Stimulated activated CD8-positive, alpha-beta memory T cell treated with anti-CD3 and anti-CD28 coated beads, Interleukin-7, amount 100 ng/mL, for 48 hours (primary cell): ENCODE measurements at places on chromosomes 1 and 21.

DNA sequence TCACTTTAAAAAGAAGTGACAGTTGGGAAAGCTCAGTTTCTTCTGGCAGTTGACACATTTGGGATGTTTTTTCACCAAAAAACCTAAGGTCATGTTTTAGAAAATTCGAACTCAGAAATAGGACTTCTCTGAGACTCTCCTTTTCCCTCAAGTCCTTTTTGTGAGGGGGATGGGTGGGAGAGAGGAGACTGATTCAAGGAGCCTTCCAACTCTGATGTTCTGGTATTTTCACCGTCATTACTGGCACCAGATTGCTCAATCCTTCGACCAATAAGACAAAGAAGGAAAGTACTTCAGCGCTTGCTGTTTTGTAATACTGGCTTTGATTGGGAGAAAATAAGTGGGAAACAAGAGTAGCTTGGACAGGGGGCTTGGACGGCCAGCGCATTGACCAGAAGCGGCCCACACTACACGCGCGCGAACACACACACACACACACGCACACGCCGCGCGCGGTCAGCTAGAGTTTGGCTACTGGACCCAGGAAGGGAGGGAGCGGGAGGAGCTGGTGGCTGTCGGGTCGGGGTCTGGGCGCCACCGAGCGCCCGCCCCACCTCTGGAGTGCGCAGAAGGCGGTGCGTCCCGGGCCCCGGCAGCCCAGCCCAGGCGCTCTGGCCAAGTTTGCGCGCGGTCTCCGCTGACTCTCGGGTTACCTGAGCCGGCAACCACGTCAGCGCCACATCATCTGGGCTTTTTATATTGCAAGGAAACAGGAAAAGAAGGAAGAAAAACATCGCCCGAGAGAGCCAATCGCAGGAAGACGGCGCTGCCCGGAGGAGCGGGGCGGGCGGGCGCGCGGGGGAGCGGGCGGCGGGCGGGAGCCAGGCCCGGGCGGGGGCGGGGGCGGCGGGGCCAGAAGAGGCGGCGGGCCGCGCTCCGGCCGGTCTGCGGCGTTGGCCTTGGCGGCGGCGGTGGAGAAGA, at the start of gene KCNK1:
Gene KCNK1, plus strand, starts transcription at position 855 of the 921 bp plus-strand sequence. Its CDS starts 66 bp downstream, at position 921.
- DNase-seq: no peak

GRCh38 chr1:153202006-153202405, 1.2 kb upstream of the LELP1 start:
- DNase-seq: no peak

- DNase-seq: no peak
These were observed 142.3 kb downstream of the PLXNA2 start for GRCh38 chr1:208101661-208102431.

- no peak for DNase-seq
These were observed at the start of gene CRP for GRCh38 chr1:159714529-159714928. Gene CRP, minus strand, starts transcription at chr1:159714589. Its CDS starts 104 bp downstream, at chr1:159714485.

DNA sequence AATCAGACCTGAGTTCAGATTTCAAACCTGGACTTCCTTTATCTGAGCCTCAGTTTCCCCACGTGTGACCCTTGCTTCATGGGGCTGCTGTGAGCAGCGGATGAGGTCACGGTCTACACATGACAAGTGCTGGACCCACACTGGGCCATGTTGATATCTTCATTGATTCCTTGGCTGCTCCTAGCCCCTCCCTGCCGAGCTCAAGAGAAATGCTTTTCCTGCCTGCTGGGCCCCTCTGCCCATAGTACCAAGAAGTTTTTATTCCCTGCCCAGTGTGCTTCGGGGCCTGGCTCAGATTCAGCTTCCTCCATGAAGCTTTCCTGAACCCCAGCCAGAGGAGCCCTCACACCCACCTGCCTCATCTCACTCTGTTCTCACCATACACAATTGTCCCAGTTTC, 181.6 kb downstream of the PTPRU start:
- DNase-seq: no peak

DNA sequence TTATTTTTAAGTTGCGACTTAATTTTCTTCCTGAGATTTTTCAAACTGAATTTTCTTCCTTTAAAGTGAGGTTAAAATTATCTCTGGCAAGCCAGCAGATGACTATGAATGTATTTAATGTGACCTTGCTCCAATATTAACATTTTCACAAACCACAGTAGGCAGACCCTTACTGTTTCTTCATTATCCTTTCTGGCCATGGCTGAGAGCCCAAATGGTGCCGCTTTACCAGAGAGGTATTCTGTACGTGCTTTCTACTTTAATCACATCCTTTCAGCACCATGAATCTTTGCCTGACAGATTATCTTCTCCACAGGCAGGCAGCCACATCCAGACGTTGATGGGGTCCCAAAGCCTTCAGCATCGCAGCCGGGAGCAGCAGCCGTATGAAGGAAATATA, 129.6 kb downstream of the LRRC40 start:
- no peak for DNase-seq

- DNase-seq: peak; percentile 35
These were observed 15.2 kb downstream of the BCAN start for GRCh38 chr1:156656806-156657740.

DNA sequence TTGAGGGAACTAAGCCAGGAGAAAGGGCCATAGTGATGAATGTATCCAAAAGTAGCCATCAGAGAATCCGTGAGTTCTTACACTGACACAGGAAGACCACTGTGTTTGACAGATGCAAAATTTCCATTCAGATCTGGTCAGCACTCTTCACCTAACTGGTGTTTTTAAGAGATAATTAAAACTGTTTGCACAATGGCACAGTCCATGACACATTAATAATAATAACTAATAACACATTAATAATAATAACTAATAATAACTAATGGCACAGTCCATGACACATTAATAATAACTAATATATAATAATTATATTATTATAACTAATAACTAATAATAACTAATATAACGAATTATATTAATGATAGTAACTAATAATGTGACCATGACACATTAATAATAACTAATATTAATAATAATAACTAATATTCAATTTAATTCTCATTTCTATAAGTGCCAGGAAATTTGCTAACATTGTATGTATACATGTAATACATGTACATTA, 195.8 kb downstream of the RGS7 start:
- no peak for DNase-seq

DNA sequence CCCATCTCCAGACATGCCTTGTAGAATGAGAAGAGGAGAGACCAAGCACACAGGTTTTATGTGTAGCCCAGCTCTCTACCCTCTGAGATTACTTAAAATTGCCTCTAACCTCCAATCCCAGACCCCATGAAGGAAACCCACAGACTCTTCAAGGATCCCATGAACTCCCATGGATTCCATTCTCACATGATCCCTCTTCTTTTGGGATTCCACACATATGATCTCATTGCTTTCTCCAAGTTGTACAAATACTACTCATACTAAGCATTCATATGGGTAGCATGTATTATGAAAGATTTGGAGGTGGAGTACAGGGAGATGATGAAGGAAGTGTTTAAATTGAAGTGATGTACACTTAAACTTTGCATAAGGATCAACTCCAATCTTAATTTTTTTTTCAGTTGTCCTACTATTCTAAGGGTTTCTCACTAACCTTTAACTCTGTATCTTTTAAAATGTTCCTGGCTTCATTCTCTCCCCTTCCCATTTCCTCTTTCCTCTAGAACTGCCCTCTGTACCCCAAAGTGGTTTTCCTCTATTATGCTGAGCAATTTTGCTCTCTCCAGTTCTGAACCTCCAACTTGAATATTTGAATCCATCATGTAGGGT, 41.6 kb downstream of the MFSD2A start:
- no peak for DNase-seq

GRCh38 chr1:230427094-230427876, 1.2 kb upstream of the PGBD5 start:
- DNase-seq: no peak

GRCh38 chr1:201482755-201483154, 13.8 kb upstream of the PHLDA3 start:
- DNase-seq: no peak
